ENCODE measurements at places on chromosomes 11 and 22. TPM values are rescaled to one million over a fixed set of nuclear protein-coding genes. Genes with fewer than 3 reads are reported as not detected.

DNA sequence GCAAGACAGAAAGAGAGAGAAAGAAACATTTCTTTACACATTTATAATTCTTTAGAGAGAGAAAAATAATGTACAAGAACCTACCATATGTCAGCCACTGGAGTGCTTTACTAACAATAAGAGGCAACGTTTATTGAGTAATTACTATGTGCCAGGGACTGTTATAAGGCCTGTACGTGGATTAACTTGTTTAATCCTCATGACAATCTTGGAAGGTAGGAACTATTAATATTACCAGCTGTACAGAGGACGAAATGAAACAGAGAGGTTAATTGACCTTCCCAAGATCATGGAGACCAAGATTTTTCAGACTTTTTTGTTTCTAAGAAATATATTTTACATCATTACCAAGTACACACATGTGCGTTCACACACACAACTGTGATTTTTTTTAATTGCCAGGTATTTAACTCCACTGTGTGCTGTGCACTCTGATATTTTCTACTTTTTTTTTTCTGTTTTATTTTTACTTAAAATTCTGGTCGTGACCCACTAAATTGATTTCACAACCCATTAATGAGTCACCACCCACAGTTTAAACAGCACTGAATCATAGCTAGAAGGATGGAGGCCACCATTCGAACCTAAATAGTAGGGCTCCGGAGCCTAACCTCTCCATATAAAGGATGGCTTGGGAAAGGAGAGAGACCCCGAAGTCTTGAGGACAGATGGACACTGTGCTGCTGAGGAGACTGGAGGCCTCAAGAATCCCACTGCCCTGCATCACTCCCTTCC lies 21.4 kb downstream of the CREB3L1 start:
- DNase-seq, result no peak
- H3K36me3 ChIP-seq, result no peaks in the 10 kb centered on the region
- peaks cover 21% of the 10 kb centered on the region for H3K27me3 ChIP-seq

GRCh38 chr22:43231724-43232034 lies 44.7 kb upstream of the TTLL12 start:
- H3K4me3 ChIP-seq, result no peak overlapping the region
- H3K4me1 ChIP-seq, result peaks cover 5% of the 10 kb centered on the region
- H3K27me3 ChIP-seq, result peaks cover 1% of the 10 kb centered on the region
- no peaks in the 10 kb centered on the region for H3K36me3 ChIP-seq
- no peak overlapping the region for H3K27ac ChIP-seq

GRCh38 chr11:130323452-130324450 lies 9.0 kb upstream of the ZBTB44 start:
- H3K4me3 ChIP-seq, result no peak overlapping the region
- H3K36me3 ChIP-seq, result peaks cover 14% of the 10 kb centered on the region
- no peak for DNase-seq
- no peaks in the 10 kb centered on the region for H3K27me3 ChIP-seq
- H3K27ac ChIP-seq, result no peak overlapping the region

DNA sequence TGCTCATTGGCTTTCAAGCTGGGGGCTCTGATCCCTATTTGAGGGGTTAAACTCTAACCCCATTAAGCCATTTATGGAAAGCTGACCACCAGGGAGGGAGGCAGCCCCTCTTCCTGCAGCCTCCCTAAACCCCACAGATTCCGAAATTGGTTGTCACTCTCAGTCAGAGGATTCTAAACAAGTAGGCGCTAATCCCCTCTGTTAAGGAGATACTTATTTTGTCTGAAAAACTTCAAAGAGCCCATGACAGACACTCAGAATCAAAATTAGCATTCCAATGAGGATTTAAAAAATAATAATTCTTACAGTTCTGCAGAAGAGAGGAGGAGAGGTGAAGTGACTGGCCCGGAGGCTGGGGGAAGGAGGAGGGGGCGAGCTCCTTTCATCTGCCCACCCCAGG lies 69.7 kb upstream of the LMO1 start:
- H3K4me1 ChIP-seq, result peaks cover 5% of the 10 kb centered on the region
- no peak overlapping the region for H3K4me3 ChIP-seq
- H3K27ac ChIP-seq, result no peak overlapping the region
- DNase-seq, result no peak
- H3K27me3 ChIP-seq, result no peaks in the 10 kb centered on the region
- H3K36me3 ChIP-seq, result no peaks in the 10 kb centered on the region

DNA sequence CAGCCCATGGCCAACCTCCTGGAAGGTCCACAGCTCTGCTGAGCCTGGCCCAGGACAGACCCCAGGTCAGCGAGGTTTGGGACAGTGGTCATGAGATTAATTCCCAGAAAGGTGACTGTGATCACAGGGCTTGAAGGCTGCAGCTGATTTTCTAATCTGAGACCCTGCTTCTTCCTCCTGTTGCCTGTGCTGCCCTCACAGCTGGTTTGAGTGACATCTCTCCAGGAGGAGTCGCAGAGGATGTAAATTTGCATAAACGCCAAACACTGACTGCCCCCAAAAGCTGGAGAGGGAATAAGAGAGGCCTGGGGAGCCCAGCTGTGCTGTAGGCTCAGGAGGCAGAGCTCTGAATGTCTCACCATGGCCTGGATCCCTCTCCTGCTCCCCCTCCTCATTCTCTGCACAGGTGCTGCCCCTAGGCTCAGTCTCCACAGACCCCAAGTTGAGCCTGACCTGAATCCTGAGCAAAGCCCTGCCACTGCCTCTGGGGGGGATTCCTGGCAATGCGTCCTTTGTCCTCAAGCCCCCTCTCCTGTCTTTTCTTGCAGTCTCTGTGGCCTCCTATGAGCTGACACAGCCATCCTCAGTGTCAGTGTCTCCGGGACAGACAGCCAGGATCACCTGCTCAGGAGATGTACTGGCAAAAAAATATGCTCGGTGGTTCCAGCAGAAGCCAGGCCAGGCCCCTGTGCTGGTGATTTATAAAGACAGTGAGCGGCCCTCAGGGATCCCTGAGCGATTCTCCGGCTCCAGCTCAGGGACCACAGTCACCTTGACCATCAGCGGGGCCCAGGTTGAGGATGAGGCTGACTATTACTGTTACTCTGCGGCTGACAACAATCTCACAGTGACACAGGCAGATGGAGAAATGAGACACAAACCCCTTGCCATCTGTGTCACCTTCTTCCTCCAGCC lies 23.8 kb downstream of the GGTLC2 start:
- no peak overlapping the region for H3K27ac ChIP-seq
- H3K4me3 ChIP-seq, result no peak overlapping the region
- no peak for DNase-seq
- H3K27me3 ChIP-seq, result peaks cover 13% of the 10 kb centered on the region

DNA sequence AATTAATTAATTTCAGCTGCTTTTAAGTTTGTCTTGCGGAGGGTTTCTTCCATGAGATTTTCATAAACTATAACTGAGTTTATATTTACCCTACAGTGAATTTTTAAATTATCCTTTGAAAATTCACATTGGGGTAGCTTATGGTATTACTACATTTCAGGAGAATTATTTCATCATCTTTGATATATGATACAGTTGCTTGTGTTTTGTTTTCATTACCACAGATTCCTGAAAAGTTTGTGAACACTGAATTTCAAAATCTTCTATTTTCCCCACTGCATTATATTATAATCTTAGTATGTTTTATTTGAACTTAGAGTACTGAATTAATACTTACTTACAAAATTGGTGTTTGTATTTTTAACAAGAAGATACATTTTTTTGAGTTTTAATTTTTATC lies 24.4 kb downstream of the METTL15 start:
- H3K4me1 ChIP-seq, result no peaks in the 10 kb centered on the region
- H3K36me3 ChIP-seq, result peaks cover 34% of the 10 kb centered on the region
- no peaks in the 10 kb centered on the region for H3K27me3 ChIP-seq
- no peak for DNase-seq
- no peak overlapping the region for H3K27ac ChIP-seq

DNA sequence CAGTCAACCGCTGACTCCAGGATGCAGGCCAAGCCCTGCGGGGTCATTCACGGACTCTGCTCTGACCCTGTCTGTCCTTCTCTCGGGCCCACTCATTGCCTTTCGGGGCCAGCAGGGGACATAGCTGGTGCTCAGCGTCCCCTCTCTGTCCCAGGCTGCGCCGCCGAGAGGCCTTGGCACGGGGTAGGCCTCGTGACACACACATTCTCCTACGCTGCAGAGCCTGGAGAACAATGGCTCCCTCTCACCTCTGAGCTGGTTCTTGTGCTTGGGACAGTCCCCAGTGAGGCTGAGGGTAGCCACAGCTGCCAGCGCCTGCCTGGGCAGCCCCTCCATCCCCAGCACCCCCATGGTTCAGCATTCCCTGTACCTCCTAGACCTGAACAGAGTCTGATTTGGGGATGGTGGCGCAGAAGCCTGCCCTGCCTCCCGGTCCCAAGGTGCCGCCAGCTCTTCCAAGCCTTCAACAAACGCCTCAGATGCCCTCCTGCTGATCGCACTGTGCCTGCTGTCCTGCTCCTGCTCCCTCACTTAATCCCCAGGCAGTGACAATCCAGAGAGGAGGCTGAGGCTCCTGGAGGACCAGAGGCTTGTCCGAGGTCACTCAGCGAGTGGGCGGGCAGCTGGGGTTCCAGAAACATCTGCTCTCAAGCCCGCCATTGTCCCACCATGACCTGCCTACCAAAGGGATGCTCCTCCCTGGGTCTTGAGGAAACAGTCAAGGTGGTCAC lies 30.4 kb downstream of the DUSP8 start:
- DNase-seq, result no peak
- H3K27me3 ChIP-seq, result peaks cover 15% of the 10 kb centered on the region
- no peaks in the 10 kb centered on the region for H3K4me1 ChIP-seq
- H3K27ac ChIP-seq, result no peak overlapping the region
- no peak overlapping the region for H3K4me3 ChIP-seq

DNA sequence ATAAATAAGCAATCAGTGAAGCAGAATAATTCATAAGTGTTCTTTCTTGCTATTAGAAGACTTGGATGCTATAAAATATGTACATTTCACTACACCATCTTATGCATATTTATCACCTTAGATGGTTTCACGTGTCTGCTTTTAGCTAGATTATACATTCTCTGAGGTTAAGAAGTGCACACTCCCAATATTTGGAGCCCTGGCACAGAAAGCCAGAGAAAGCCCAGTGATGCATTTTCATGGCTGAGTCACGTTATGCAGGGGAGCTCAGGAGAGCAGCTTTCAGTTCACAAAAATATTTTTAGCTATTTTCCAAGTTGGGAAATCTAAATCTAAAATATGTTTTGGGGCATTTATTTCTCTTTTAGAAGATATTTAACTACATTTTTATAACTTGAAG lies 5.1 kb upstream of the TP53AIP1 start:
- H3K27ac ChIP-seq, result no peak overlapping the region
- H3K36me3 ChIP-seq, result no peaks in the 10 kb centered on the region
- peaks cover 28% of the 10 kb centered on the region for H3K27me3 ChIP-seq
- DNase-seq, result no peak
- H3K4me1 ChIP-seq, result no peaks in the 10 kb centered on the region

- no peak overlapping the region for H3K4me3 ChIP-seq
- DNase-seq, result no peak
- H3K4me1 ChIP-seq, result no peaks in the 10 kb centered on the region
- H3K27me3 ChIP-seq, result peaks cover 4% of the 10 kb centered on the region
These were observed 345.4 kb downstream of the BUD13 start for GRCh38 chr11:116427337-116427902.

Gene TMPRSS5
- total RNA-seq, result 1.0 TPM

- H3K4me1 ChIP-seq, result peaks cover 10% of the 10 kb centered on the region
- H3K27me3 ChIP-seq, result peaks cover 3% of the 10 kb centered on the region
- no peak for DNase-seq
- peak overlapping the region; percentile 53 for H3K27ac ChIP-seq
- no peaks in the 10 kb centered on the region for H3K36me3 ChIP-seq
These were observed 1.2 kb upstream of the P2RX6 start for GRCh38 chr22:21013657-21014201.

DNA sequence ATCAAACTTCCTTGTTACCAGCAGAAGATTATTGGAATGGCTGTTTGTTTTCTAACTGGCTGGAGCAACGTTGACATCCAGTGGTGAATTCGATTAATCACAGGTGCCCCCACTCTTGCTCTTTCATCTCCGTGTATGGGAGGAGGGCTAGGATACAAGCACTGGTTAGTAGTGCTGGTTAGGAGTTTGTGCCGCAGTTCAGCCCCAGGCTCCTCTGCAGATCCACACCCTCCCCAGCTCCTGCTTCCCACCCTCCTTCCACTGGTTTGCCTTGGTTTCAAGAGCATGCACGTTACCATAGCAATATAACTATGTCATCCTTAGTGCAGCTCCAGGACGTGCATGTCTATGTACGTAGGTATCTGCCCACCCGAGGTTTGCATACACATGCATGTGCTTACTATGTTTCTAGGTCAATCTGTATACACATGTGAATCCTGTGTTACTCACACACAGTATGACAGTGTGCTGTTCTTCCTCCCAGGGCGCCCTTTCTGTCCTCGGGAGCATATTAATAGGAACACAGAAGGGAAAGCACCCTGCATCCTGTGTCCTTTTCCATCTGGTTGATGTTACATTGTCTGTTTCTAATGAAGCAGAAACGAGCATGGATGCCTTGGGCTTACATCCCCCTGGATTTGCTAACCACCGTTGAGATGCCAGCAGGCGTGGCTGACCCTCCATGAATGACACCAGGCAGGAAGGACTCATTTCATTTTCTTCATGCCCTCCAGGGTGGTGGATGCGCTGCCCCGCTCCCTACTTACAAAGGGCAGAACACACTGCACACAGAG lies 539.3 kb downstream of the OPCML start:
- DNase-seq, result no peak
- no peaks in the 10 kb centered on the region for H3K4me1 ChIP-seq
- no peaks in the 10 kb centered on the region for H3K36me3 ChIP-seq

GRCh38 chr11:61927501-61927900 lies 10.1 kb upstream of the RAB3IL1 start:
- H3K27ac ChIP-seq, result no peak overlapping the region
- H3K27me3 ChIP-seq, result peaks cover 12% of the 10 kb centered on the region
- no peaks in the 10 kb centered on the region for H3K4me1 ChIP-seq
- H3K4me3 ChIP-seq, result no peak overlapping the region
- DNase-seq, result no peak
- no peaks in the 10 kb centered on the region for H3K36me3 ChIP-seq

Gene CCS
- 30.4 TPM for total RNA-seq

Gene ART5
- not detected for total RNA-seq

GRCh38 chr11:63816166-63816565 lies 2.9 kb downstream of the SPINDOC start:
- peaks cover 18% of the 10 kb centered on the region for H3K4me1 ChIP-seq
- H3K27ac ChIP-seq, result no peak overlapping the region
